ENCODE measurements at places on chromosomes 2 and 18.

GRCh38 chr2:30217644-30218337, 13.5 kb upstream of the LBH start:
- no peak for DNase-seq

- DNase-seq, result no peak
These were observed 10.9 kb downstream of the TTLL4 start for GRCh38 chr2:218721488-218721887.

- peak; percentile 57 for DNase-seq
These were observed 167.5 kb downstream of the BCL2 start for GRCh38 chr18:63152096-63152495.

DNA sequence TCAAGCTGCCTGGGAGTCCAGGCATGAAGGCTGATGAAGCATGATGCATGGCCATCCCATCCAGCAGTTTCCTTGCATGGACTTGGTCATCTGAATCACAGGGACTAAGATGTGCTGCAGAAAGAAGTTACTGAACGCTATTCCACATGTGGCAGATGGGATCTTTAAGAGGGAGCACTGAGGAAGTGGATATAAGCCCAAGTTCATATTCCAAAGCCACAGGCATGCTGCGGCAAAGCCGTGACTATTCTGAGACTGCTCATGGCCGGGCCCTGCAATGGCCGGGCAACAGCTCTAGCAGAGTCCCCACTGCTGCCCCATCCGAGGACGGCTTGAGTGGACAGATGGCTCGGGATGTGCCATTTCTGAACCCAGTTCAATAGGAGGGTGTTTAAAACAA, 61.5 kb downstream of the STPG4 start:
- DNase-seq, result no peak

GRCh38 chr2:10733566-10733925, 12.1 kb downstream of the ATP6V1C2 start:
- no peak for DNase-seq

GRCh38 chr2:72035518-72036172, 112.0 kb downstream of the CYP26B1 start:
- no peak for DNase-seq

DNA sequence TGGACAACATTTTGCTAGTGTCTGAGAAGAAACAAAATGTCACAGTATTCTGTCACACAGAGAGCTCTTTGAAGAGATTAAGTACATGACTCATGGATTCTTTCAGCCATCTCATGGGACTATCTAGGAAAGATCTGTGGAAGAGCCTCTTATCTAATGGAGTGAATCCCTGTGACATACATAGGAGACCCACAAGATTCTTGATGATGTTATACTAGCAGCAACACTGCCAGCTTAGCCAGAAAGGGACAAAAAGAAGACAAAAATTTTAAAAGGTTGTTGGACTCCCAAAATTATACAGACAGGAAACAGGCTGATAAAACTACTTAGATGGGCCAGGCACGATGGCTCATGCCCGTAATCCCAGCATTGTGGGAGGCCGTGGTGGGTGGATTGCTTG, 143.3 kb upstream of the MGAT5 start:
- no peak for DNase-seq

All from CD4-positive, alpha-beta T cell treated with Interleukin-10 for 1 hour (primary cell).